ENCODE measurements at places on chromosomes 4 and X.

GRCh38 chr4:29734343-29735213, 985.6 kb upstream of the PCDH7 start:
- no peak for DNase-seq

DNA sequence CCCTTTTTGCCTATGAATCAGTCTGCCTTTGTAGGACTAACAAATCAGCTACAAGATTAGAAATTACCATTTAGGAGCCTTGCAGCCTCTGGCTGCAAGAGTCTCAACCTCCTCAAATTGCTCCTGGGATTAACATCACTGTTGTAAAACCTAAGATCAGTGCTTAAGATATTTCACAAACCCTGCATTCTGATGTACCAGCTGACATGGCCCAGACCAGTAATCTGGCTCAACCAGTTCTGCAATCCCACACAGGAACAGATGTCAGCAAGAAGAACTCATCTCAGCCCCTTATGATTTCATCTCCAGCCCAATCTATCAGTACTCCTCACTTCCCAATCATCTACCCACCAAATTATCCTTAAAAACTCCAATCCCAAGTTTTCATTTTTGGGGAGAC, 32.5 kb upstream of the AADAT start:
- no peak for DNase-seq

DNA sequence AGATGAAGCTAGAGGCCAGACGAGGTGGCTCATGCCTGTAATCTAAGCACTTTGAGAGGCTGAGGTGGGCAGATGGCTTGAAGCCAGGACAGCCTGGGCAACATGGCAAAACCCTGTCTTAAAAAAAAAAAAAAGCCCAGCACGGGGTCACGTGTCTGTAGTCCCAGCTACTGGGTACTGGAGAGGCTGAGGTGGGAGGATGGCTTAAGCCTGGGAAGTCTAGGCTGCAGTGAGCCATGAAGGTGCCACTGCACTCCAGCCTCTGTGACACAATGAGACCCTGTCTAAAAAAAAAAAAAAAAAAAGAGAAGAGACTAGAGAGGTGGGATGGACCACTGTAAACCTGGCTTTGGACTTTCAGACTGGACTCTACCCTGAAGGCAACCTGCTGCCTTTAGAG, 10.7 kb upstream of the LRBA start:
- DNase-seq, result no peak

GRCh38 chr4:8115916-8116315, 42.7 kb downstream of the ABLIM2 start:
- DNase-seq, result no peak

DNA sequence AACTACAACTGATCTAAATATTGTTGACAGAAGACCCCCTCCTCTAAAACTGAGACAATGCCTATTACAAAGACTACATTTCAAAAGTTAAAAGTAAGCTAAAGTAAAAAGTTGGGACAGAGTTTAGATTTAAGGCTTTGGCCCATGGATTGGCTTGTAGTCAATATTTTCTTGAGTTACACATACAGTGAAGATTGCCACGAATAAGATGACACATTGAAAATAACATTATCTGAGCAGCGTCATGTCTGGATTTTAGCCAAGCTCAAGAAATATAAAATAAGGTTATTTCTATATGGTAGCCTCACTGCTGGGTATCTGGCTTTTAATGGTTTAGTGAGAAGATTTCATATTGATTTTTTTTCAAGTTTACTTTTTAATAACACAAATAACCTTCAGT, 266.2 kb upstream of the LDB2 start:
- no peak for DNase-seq

DNA sequence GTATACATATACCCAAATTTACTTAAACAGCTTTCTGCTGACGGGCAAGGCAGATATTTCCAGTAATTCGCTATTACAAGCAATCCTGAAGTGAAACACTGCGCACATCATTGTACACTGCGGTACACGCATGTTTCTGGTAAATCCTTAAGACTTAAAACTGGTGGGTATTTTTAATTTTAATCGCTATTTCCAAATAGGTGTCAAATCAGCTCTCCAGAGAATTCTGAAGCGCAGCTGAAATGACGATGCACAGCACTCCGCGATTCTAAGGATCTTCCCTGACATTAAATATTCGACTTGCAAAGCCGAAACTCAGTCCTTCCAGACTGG, 361 bp downstream of the TMEM128 start:
- no peak for DNase-seq

GRCh38 chrX:150693725-150694574, 754 bp downstream of the MTMR1 start:
- DNase-seq, result peak; percentile 65

DNA sequence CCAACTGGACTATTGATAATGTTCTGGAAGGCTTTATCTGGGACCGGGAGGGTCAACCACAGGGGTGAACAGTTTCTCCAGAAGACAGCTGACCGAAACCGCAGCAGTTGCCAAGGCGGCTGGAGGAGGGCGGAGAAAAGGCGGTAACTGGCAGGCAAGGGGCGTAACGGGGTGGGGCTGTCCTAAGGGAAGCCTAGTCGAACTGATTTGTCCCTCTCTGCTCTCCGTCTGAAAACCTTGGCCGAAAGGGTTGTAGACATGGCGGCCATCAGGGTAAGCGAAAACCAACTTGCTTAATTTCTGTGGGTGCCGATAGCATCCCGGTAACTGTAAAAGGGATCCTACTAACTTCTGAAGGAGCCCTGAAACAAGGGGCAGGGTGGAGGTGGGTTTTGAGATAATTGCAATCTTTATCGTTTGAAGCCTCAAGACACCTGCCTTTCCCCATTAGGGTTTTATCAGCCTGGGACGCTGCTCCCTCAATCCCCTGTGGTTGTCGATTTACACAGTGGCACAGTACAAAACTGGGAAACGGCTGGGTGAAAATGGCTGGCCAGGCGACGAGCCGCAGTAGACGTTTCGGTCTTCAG, at the start of gene APOOL:
Gene APOOL (plus strand): TSS at position 223 of the 590 bp plus-strand sequence. CDS start 36 bp downstream, at position 259.
- DNase-seq, result peak; percentile 63

- DNase-seq, result no peak
Measured at GRCh38 chr4:124032035-124032434, 635.4 kb downstream of the SPRY1 start.

GRCh38 chr4:55635282-55635681, 816 bp downstream of the NMU start:
- DNase-seq, result no peak

GRCh38 chr4:161655148-161655547, 508.7 kb downstream of the FSTL5 start:
- no peak for DNase-seq

DNA sequence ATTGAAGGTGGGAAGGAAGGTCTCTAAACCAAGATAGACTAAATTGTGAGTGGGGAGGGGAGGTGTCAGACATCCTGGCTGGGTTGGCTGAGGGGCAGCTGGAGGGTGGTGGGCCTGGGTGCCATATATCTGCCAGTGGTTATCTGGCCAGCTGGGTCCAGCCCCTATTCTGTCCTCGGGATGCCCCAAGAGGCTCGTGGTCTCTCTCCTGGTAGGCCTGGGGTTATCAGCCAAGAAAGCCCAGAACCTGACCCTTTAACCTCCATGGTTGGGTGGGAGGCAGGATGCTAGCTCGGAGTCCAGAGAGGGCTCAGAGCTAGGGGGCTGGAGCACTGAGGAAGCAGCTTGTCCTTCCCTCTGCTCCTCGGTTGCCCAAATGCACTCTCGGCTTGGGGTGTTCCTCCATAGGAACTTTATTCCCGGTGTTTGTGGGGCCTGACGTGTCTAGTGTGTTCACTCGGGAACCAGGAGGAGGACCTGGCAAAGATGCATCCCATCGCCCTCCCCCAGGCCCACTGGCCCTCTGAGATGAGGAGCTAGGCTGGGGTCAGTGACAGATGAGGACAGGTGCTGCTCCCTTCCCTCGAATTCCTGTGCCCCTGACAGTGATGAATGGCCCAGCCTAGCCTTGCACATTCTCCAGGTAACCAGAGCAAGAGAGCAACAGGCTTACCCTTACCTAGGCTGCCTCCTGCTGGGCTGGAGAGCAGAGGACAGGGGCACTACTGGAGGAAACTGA, 5.2 kb upstream of the EFNB1 start:
- DNase-seq, result no peak

DNA sequence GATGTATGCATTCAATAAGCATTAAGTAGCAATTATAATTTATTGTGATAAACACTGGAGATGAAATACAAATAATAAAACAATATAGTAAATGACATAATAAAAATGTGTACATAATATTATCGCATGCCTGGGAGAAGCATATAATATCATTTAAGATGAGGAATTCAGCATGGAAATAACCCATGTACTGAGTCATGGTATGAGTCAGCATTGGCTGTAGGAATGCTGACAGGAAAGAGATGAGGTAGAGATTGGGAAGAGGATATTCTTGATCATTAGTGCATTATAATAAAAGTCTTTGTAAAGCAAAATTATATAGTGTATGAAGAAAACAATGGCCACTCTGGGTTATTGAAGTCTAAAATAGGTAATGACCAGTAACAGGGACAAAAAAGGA, 82.8 kb downstream of the MAGEB10 start:
- DNase-seq, result no peak

DNA sequence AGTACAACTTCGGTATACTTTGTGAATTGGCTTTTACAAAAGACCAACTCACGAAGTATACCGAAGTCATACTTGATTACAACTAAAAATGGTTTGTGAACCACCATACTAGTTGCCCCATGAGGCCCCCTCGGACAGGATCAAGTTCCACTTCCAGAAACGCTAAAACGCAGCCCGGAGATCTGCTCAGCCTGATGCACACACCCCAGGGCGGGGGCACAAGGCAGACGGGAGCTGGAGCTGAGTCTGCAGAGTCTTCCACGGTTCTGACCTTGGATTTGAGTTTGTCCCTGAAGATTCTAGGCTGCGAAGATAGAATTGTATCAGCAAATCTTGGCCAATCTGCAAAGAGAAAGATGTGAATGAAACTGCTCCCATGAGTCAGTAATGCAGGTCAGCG, 118.1 kb downstream of the SORCS2 start:
- no peak for DNase-seq

- DNase-seq, result no peak
Measured at GRCh38 chr4:178198691-178199090, 756.5 kb upstream of the AGA start.

- no peak for DNase-seq
Measured at GRCh38 chrX:24874604-24875247, 141.0 kb downstream of the ARX start.

DNA sequence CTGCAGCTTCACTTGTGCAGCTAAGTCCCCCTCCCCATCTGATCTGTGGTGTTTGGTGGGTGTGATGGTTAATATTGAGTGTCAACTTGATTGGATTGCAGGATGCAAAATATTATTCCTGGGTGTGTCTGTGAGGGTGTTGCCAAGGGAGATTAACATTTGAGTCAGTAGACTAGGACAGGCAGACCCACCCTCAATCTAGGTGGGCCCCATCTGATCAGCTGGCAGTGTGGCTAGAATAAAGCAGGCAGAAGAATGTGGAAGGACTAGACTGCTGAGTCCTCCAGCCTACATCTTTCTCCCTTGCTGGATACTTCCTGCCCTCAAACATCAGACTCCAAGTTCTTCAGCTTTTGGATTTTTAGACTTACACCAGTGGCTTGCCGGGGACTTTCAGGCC, 103.5 kb upstream of the BOD1L1 start:
- no peak for DNase-seq

GRCh38 chr4:167114416-167114971, 119.8 kb downstream of the SPOCK3 start:
- DNase-seq, result no peak

- no peak for DNase-seq
Measured at GRCh38 chr4:31737419-31737818, 1017.2 kb downstream of the PCDH7 start.

DNA sequence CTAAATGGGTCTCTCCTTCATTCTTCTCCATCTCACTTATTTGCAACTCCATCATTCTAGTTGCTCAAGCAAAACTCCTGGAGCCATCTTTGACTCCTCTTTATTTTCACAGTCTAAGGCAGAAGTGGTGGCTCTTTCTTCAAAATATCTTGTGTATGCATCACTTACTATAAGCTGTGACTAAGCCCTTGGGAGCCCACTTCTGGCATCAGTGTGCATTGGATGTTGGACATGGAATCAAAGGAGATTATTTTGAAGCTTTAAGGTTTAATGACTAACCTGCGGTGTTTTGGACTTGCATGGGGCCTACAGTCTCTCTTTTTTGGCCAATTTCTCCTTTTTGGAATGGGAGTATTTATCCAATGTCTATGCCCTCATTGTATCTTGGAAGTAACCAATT, 276.8 kb downstream of the SPOCK3 start:
- DNase-seq, result no peak

DNA sequence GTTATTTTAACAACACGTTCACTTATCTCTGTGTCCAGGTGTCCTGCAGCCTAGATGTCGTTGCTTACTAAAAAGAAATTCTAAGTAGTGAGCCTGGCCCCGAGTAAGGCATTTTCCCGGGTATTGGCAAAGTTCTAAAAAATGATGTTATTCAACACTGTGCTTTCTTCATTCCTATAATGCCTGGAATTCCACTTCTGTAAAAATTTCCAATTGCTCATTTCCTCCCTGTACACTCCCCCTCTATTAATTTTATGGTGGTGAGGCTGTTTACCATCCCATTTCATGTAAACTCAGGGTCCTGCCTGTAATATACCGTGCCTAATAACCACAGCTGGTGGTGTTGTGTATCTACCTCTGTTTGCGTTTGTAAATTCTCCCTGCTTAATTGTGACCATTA, 14.2 kb downstream of the BST1 start:
- DNase-seq, result no peak

GRCh38 chr4:89511776-89512175, 204.2 kb upstream of the GPRIN3 start:
- DNase-seq, result no peak

DNA sequence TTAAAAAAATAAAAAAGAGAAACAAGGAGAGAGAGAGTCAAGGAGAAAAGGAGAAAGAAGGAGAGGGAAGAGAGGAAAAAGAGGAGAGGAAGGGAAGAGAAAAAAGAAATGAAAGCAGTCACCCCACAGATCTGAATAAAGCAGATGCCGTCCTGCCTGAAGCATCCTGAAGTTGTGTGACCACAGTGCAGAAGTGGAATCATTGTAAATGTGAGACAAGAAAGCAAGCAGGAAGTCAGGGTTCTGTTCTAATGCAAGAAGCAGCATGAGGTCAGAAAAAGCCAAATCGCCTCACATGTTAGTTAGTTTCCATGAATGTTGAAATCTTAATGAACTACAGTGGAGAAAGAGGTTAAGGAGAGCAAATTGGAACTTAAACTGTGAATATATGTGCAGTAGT, 692.5 kb downstream of the CENPC start:
- no peak for DNase-seq

- DNase-seq, result no peak
Measured at GRCh38 chr4:142663828-142664227, 182.3 kb downstream of the INPP4B start.

- DNase-seq, result no peak
Measured at GRCh38 chr4:145870155-145871020, 68.2 kb downstream of the ZNF827 start.
